ENCODE measurements at places on chromosomes 1 and 21. TPM values are rescaled to one million over a fixed set of nuclear protein-coding genes. Genes with fewer than 3 reads are reported as not detected.

- DNase-seq, result no peak
Observed at GRCh38 chr21:46503922-46504550, 45.3 kb downstream of the DIP2A start.

DNA sequence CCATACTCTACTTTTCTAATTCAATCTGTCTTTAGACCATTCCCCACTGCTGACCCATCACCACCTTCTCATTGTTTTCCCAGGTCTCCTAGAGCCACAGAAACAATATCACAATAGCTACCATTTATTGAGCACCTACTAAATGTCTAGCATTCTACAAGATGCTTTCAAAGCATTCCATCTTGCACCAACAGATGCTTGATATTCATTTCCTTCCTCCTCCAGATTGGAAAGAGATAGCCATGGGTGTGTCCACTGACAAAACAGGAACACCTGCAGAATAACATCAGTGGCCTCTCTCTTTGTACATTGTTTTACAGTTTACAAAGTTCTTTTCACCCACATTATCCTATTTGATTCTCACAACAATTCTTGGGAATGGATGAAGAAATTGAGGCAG lies 2.2 kb downstream of the RAB3B start:
- no peak for DNase-seq

DNA sequence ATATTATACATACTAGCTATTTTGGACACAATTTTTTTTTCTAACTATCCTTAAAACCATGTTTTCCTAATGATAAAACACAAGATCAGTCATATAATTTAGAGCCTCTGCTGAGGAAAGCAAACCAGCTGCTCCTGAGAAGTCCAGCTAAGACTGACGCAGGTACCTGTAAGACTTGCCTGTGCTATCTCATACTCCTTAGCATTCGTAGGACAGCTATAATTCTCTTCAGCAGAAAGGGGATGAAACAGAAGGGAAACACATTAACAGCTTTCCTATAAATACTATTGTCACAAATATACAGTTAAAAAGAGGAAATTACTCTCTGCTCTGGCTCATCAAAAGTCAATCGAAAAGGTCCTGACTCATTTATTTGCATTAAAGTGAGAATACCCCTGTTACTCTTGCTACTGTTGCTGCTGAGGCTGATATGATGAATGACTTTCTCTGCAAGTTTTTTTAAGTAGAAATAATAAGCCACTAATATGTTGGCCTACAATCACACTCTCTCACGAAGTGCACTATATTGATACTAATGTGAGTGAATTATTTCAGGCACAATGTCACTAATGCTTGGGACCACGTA lies 757.1 kb downstream of the KCNT2 start:
- DNase-seq, result no peak

DNA sequence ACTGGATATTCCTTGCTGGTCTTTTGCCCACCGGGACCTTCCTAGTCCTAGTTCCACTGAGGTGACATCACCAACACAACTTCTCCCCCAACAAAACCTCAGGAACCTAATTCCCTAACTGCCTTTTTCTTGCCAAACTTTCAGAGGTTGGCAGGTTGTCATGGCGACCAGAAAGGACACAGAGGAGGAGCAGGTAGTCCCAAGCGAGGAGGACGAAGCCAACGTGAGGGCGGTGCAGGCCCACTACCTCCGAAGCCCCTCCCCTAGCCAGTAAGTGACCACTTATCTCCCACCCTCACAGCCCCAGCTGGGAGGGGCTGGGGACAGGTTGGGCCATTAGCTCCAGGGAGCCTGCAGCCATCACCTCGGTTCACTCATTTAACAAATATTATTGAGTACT lies 815 bp downstream of the STYXL2 start:
- DNase-seq, result no peak

GRCh38 chr1:200330741-200331428 lies 79.0 kb downstream of the ZNF281 start:
- no peak for DNase-seq

- no peak for DNase-seq
Observed at GRCh38 chr1:65404941-65405340, 15.5 kb upstream of the LEPR start.

GRCh38 chr1:230288641-230289349 lies 137.3 kb downstream of the PGBD5 start:
- no peak for DNase-seq

- no peak for DNase-seq
Observed at GRCh38 chr1:111669268-111669667, 49.7 kb downstream of the RAP1A start.

DNA sequence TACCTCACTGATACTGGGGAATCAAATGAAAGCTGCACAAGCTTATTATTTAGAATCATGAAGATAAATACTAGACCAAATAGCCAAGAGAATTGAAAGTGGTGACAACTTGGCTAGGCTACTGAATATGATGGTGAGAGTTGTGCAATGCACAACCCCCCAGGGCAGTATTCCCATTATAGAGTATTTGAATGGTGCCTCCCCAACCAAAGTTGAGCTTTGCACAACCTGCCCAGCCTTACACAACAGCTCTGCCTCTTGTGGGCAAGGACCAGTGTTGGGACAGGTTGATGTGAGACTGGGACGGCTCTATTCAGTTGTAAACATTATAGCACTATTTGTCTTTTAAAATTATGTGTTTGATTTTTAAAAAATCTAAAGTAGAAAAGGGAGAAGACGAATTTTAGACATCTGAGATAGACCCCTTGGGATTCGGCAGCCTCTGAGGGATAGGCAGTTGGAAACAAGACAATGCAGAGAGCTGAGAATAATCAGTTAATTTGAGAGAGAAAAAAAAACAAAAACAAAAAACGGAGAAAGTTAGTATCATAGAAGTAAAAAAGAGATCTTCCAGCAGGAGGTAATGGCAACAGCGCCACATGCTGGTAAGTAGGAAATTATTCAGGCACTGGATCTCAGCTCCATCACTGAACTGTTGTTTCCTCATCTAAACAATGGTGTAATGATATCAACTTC lies 91.0 kb upstream of the KCNA3 start:
- no peak for DNase-seq

GRCh38 chr1:169899519-169900217 lies 6.0 kb upstream of the SCYL3 start:
- no peak for DNase-seq

GRCh38 chr21:40846103-40846502 lies 855 bp downstream of the DSCAM start:
- DNase-seq, result no peak

GRCh38 chr1:186473047-186473446 lies 12.1 kb upstream of the PDC start:
- no peak for DNase-seq

GRCh38 chr1:159229260-159229885 lies 24.7 kb downstream of the ACKR1 start:
- DNase-seq, result no peak

- no peak for DNase-seq
Observed at GRCh38 chr1:162667381-162668080, 35.3 kb downstream of the DDR2 start.

DNA sequence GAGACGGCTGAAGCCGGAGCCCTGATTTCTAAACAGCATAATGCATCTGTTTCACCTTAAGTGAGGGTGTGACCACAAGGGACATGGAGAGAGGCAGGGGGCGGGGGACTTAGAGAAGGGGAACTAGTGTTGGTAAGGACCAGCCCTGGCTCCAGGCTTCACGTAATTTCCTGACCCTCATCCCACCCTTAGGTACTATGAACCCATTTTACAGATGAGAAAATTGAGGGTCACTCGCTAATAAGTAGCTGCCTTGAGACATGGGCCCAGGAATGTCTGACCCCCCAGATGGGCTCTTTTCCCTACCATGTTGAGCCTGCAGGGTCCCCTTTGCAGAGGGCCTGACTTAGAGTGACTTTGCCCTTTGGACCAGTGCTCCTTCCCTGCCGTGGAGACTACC lies 4.7 kb downstream of the EPHA8 start:
- no peak for DNase-seq

DNA sequence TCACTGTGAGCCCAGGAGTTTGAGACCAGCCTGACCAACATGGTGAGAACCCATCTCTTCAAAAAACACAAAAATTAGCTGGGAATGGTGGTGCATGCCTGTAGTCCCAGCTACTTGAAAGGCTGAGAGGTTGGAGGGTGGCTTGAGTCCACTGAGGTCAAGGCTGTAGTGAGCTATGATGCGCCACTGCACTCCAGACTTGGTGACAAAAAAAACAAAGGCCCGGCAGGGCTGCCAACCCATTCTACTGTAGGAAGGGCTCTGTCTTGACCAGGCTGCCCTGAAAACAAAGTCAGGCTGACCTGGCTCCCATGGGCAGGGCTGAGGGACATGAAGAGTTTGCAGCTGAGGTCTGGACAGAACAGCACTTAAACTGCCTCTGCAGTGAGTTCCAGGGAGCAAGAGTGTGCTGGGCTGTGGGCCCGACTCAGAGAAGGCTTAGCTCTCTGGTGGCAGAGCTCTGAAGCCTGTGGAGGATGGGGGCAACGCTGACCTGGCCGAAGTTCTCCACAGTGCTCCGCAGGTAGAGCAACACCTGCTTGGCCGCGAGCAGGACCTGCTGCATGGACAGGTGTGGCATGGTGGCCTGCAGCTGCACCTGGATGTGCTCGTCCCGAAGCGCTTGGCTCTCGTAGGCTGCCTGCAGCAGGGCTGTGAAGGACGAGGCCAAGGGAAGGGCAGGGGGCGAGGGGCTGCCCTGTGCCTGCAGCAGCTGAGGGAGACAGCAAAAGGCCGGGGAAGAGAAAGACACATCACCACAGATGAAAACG lies 42.4 kb downstream of the URB1 start:
- DNase-seq, result peak; percentile 3

- DNase-seq, result no peak
Observed at GRCh38 chr1:218247339-218247738, 37.8 kb upstream of the RRP15 start.

DNA sequence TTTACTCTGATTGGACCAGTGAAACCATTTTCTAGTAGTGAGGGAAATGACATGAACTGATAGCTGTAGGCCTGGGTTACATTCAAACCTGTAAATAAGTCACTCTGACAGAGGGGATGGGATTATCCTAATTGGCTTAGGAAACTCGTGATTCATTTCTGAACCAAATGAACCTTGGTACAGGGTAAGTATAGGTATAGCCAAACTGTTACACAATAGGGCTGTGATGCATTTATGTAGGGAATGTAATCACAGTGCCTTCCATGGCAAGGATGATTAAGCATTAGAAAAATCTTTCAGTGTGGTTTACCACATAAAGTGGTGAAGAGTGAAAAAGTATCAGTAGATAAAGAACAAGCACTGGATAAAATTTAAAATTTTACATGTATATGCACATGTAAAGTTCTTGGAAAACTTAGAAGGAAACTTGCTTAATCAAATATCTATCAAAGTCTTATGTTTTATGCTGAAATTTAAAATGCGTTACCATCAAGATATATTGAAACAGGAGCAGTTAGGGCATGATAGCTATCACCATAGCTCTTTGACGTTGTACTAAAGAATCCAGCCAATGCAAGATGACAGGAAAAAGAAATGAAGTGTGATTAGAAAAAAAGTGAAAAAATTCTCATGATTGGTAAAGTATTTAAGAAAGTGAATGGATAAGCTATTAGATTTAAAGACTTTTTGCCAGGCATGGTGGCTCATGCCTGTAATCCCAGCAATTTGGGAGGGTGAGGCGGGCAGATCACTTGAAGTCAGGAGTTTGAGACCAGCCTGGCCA lies 63.0 kb downstream of the RABGAP1L start:
- no peak for DNase-seq

- DNase-seq, result no peak
Observed at GRCh38 chr1:60894741-60895140, 187.6 kb upstream of the NFIA start.

DNA sequence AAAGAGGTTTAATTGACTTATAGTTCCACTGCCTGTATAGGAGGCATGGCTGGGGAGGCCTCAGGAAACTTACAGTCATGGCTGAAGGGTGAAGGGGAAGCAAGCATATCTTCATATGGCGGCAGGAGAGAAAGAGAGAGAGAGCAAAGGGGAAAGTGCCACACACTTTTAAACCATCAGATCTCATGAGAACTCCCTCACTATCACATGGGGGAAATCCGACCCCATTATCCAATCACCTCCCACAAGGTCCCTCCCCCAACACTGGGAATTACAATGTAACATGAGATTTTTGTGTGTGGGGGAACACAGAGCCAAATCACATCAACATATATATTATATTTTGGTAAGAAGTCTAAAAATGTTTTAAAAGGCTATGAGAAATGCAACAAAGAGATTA lies 27.2 kb downstream of the FABP3 start:
- DNase-seq, result no peak

GRCh38 chr1:107691540-107691939 lies 273.4 kb downstream of the VAV3 start:
- no peak for DNase-seq

DNA sequence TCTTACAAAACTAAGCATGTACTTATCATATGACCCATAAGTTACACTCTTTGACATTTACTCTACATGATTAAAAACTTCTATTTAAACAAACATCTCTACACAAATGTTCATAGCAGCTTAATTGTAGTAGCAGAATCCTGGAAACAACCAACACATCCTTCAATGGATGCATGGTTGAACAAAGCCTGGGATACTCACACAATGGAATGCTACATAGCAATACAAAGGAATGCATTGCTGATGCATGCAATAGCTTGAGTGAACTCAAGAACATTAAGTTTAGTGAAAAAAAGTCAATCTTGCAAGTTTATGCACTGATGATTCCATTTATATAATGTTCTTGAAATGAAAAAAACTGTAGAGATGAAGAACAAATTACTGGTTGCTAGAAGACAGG lies 686.9 kb downstream of the LRRIQ3 start:
- no peak for DNase-seq

Gene OR2T2
- not detected for total RNA-seq

Gene SLFNL1
- not detected for total RNA-seq

Gene IFI16
- 3.4 TPM for total RNA-seq

Gene RXFP4
- not detected for total RNA-seq

Gene PLOD1
- total RNA-seq, result 57.0 TPM

Gene UBASH3A
- total RNA-seq, result not detected

Gene S100A8
- not detected for total RNA-seq
